ENCODE measurements at places on chromosomes 3 and 15.
A peak's percentile ranks its signal among the peaks of the same experiment; 100 is the strongest.

DNA sequence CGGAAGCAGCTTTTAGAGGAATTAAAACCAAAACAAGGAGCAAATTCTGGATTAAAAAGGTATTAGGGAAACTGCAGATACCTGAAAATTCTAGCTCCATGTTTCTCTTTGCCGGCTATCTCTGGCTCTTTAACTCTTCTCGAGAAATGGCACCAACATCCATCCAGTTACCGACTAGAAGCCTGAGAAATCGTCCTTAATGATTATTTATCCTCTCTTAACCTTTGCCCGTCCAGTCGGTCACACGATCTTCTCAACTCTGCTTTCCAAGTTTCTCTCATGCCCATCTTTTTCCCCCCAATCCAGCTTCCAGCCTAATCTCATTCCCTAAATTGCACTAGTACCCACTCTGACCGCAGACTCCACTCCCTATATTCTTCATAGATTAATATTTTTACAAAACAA is 596 bp upstream of the SGO1 start:
- DNase-seq, result no peak

DNA sequence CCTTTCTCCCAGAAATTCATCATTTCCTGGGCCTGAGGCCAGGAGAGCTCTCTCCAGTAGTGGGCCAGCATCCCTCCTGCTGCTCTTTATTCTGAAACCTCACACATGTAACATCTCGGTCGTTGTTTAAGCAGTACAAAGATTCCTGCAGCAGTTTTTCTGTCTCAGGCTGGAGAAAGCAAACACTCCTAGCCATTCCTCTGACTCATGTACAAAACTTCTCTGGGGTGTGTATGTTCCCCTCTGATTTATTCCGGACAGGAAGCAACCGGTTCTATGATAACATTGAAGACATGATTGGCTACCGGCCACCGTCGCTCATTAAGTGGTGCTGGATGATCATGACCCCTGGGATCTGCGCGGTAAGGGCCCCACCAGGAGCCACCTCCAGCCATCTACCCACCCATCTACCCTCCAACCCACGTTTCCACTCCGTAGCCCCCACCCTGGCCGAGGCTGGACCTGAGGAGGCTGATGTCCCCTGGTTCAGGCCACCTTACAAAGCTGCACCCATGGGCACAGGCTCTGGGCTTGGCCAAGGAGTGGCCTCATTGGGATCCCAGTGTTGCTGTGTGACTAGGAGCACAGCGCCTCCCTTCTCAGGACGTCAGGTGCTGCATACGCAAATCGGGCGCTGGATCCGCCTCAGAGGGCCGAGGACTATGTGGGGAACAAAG is 58.6 kb upstream of the SLC6A1 start:
- no peak for DNase-seq

GRCh38 chr3:46393011-46393410 is 13.9 kb downstream of the CCR5AS start:
- no peak for DNase-seq

DNA sequence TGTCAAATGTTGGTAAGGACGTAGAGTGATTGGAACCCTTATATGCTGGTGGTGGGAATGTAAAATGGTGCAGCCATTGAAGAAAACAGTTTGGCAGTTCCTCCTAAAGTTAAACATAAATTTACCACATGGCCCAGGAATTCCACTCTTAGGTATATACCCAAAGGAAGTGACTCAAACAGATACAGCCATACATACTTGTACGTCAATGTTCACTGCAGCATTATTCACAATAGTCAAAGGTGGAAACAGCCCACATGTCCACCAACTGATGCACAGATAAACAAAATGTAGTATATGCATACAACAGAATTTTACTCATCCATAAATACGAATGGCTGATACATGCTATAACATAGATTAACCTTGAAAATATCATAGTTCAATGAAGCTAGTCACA is 13.2 kb downstream of the CLASP2 start:
- no peak for DNase-seq

- DNase-seq, result no peak
Observed at GRCh38 chr3:56673781-56674457, 9.1 kb downstream of the TASOR start.

- no peak for DNase-seq
Observed at GRCh38 chr3:36480911-36481648, 100.8 kb downstream of the STAC start.

GRCh38 chr3:161415506-161416231 is 44.4 kb upstream of the SPTSSB start:
- no peak for DNase-seq

DNA sequence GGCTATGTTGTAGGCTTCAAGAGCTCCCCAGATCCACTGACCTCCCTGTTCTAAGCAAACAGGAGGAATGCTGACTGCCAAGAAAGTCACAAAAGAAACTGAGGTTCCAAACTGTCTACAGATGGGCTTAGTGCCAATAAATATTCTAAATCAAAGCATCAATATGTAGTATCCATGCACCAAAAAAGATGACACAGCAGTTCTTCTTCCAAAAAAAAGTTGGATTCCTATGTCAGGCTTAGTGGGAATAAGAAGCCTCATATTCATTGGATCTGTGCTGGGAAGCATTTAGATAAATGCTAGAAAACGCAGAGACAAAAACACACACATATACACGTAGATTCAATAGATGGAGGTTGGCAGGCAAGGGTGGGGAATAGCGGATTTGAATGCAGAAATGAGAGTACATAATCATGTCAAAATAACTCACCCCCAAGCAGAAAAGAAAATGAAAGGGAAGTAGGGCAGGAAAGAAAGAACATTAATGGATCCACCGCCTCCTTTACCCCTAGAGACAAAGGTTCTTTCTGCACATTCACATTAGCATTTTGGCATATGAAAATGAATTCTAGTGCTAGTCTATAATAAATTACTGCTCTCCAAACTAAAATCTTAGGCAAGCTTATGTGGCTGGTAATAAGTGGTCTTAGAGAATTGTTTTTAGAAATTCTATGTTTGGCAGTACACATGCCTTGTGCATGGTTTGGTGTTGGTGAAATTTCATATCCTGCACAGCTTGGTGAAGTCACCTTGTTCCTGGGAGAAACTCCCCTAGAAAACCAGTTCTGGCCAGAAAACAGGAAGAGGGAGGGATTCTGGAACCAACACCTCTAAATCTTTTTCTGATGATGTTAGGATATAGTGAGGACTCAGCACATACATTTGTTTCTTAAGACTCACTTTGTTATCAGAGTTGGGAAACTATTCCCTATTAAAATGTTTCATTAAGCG is 283.4 kb downstream of the LSAMP start:
- DNase-seq, result no peak

DNA sequence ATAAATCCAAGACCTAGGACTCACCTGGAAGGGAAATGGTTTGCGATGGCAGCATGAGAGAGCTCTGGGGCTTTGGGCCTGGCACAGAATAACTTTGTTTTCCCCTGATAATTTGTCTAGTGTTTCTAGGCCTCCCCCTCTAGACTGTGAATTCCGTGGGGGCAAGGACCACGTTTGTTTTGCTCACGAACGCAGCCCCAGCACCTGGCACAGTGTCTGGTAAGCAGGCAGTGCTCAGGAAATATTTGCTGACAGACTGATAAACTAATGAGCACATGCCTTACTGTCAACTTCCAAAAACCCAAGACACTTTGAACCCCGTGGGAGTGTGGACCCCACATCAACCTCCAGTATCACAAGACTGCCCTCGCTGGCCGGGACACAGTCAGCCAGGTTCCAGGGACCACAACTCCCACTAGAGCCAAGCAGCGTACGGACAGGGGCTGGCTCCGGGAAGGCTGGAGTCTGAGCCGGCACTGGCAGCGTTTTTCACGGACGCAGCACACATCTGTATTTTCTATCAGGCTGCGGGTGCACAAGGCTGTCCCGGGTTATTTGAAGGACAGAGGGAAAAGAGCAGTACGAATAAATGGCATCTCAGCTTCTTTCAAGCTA is 146.5 kb downstream of the XXYLT1 start:
- DNase-seq, result no peak

GRCh38 chr3:22634433-22634832 is 568.7 kb upstream of the UBE2E2 start:
- DNase-seq, result no peak

DNA sequence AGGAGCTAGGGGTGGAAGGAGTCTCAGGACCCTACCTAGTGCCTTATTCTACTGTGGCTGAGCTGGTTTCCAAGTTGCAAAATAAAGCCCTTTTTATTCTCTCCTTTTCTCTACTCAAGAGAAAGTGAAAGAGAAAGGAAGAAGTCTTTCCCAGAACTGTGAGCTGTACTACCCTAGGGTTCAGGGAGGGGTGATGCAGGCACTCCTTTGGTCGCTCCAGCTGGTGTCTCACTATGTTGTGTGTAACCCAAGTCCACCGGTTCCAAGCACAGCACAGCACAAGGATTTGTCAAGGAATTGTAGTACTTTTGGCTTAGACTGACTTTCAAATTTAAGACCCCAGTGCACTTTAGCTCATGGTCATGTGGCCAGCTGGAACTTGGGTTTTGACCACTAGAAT is 1721.7 kb downstream of the OTOL1 start:
- no peak for DNase-seq

- no peak for DNase-seq
Observed at GRCh38 chr3:110783541-110783940, 288.1 kb upstream of the NECTIN3 start.

- peak; percentile 27 for DNase-seq
Observed at GRCh38 chr3:195188426-195188927, 82.5 kb downstream of the XXYLT1 start.

DNA sequence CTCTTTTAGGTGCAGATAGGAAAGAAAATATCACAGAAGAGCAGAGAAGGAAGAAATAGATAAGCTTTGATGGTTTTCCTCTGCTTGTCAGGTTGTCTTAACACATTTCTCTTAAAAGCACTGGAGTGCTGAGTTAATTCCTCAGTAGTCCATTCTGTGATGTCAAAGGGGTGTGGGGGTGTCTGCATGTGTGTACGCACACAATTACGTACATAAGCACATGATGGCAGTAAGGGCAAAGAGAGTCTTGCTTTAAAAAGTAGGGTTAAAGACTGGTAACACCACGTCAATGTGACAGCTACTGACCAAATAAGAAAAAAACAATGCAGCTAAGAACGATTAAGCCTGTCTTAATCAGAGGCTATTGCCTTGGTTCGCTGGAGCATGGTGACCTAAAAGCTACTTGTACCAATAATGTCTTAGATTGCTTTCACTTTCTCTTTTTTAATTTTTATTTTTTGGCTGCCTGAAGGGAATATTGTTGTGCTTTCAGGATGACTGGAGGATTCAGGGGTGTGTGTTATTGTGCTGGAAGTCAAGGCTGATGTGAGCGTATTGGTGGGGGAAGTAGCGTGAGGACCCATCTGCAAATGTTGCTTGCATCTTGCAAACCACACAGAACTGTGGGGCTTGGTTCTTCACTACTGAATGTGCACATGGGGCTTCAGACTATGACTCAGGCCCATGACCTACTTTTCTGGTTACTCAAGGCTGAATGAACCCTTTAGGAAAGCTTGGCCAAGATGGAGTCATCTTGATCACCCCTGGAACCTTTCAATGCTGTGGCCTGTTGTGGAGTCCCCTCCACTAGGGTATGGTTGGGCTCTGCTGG is 417.8 kb upstream of the TPM1 start:
- DNase-seq, result no peak

DNA sequence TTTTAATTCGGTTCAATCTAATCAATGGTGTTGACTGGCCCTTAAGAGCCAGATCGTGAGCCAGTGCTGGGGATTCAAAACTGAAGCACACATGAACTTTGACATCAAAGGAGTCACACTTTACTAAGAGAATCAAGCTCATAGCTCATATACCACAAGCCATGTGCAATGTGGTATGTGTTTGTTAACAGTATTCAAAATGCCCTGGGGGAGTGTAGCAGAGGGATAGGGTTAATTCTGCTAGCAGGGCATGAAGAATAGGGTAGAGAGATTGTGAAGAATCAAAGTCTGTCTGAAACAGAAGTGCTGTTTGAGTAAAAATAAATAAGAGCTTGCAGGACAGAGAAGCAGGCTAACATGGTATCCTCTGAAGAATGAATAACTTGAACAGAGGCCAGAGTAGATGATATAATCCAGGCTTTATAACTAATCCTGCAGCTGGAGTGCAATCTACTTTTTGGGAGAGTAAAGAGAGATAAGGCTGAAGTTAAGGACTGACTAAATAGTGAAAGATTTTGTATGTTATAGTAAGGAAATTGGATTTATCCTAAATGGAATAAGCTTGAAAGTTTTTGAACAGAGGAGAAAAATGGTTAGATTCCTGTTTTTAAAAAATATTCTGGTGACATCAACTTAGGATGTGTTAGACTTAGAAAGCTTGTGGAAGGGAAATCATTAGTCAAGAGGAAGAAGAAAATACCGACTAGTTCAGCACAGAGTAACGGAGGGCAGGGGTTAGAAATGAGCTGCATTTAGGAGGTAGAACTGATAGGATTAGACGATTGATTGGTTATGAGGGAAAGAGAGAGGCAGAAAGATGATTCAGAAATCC is 292.0 kb downstream of the NFKBIZ start:
- no peak for DNase-seq

DNA sequence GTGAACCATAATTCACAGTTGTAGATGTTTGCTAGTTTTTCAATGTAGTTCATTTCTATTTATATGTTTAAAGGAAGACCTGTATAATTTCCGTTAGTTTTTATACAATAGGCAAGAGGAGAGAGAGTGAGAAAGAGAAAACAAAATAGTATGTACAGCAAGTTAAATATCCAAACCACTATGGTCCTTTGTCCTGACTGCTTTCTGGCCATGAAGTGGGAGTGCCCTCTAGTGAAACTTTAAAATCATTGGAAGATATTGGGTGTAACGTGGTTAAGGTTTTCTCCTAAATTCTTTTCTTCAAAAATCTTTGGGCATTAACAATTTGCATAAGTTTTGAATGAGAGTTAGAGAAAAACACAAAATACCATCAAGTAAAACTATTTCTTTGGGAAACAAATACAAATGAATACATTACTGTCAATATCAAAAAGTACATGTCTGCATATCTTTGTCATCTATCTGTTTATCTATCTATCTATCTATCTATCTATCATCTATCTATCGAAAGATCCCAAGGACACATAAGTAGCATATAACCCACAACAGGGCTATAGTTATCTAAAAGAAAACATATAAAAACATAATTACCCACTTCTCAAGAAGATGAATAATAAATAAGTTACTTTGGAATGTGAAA is 534.6 kb upstream of the ATP11B start:
- DNase-seq, result peak; percentile 11

DNA sequence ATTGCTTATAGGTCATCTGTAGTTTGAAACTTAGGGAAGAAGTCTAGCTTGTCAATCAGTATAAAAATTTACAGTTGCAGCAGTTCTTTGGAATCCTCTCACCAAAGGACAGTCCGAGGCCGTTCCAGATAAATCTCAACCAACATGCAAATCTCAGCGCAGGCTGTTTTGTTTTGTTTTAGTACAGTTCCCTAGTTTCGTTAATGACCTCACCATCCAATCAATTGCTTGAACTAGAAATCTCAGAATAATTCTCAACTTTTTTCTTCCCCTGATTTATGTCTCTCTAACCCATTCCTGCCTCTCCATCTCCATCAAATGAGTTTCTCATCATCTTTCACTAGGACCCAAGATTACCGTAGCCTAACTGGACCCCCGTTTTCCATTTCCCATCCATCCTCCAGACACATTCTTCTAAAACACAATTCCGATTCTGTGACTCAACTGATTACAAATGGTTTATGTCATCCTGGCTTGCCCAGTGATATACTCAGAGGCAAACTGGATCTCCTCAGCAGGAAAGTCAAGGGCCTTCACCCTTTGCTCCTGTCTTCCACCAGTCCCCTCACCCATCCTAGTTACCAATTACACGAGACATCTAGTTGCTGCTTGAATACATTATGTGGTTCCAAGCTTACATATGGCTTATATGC is 1.3 kb downstream of the SMCO1 start:
- no peak for DNase-seq

Data from hematopoietic multipotent progenitor cell treated with erythropoietin and hydrocortisone succinate and interleukin-3 and kit ligand, for 8 days (in vitro differentiated cells).